H54 (cell line): ENCODE measurements at places on chromosomes 11 and 22.

DNA sequence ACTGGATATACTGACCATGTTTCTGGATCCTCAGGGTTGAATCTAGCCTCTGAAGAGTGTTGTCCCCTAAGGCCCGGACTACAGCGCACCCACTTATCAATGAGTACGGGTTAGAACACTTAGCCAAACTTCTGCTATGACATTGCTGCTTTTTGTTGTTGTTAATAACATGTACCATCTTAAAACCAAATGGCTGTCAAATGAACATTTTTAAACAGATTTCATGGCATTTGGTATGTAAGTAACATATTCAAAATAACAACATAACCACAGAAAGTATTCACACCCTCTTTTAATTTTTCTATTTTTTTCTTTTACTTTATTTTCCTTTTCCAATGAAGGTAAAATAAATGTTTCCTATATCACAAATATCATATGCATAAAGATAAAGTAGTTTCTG is 1292.5 kb upstream of the TENM4 start:
- no peak for DNase-seq

DNA sequence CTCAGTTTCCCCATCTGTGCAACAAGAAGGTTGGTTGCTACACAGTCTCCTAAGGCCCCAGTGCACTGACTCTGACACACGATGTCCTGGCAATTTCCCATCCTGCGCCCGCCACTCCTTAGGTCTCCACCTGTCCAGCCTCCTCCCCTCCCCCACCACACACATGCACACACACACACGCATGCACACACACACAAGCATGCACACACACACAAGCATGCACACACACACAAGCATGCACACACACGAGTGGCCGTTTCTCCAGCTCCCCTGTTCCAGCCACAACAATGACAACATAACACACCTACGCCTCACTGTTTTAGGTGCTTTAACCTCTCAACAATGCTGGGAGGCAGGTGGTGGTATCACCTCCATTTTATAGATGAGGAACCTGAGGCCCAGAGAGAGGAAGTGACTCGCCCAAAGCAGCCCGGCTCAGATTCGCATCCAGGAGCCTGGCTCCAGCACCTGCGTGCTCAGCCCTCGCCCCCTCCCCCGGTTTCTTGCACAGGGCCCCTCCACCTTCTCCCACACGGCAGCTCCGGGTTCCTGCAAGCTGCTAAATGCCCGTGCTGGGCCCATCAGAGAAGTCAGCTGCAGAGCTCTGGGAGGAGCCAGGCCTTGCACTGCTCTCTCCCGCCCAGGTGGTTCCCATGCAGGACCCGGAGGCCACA is 13.0 kb downstream of the CYTH4 start:
- DNase-seq = no peak

- DNase-seq = no peak
Observed at GRCh38 chr11:40130427-40130826, 1329.0 kb downstream of the LRRC4C start.

GRCh38 chr11:33867996-33868646 is 23.8 kb downstream of the LMO2 start:
- no peak for DNase-seq

GRCh38 chr11:57120192-57120965 is 61.4 kb upstream of the LRRC55 start:
- DNase-seq = no peak
